ENCODE measurements at places on chromosomes 11 and 22. TPM values are rescaled to one million over a fixed set of nuclear protein-coding genes. Genes with fewer than 3 reads are reported as not detected.
A peak's percentile ranks its signal among the peaks of the same experiment; 100 is the strongest.

Gene TEX54
- not detected for total RNA-seq

DNA sequence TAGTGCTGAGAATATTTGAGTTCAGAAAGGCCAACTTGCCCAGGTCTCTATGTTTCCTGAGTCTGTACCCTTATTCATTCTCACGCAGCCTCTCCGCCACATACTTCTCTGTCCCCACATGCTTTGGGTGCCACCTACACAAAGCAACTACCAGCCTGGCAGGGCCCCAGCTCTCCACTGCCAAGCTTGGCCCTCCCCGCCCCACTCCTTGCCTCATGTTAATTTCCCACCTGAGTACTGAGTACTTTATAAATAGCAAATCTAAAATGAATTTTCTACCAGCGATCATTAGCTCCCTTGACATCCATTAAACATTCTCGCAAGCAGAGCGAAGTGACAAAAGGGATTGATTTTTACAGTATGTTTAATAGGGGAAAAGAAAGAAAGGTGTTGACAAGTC, 20.8 kb downstream of the NTM start:
- no peak for DNase-seq

DNA sequence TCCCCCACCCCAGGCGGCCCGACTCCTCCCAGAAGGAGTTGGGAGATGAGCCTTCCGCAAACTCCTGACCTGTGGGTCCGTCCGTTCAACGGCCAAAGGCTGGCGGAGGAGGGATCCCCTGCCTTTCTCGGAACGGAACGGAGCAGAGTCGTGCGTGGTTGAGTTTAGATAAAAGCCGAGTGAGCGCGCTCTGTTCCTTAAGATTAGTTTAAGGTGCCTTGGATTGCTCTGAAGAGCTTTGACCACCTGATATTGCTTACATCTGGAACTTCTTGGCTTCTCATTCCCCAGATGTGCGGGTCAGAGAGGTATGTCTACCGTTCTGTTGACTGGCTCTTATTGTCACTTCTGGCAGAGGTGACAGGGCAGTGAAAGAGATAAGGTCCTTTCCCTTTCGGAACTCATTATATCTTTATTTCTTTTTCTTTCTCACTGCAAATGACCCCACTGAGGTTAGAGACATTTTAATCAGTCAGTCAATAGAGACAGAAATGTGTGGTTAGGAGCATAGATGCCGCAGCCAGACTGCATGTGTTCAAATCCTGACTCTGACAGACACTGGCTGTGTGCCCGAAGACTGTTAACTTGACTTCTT, at the start of gene TRIM6:
Gene TRIM6 (plus strand): TSS at position 31 of the 595 bp plus-strand sequence. CDS start 261 bp downstream, at position 292.
- DNase-seq: peak; percentile 70

Gene MS4A14
- not detected for total RNA-seq

DNA sequence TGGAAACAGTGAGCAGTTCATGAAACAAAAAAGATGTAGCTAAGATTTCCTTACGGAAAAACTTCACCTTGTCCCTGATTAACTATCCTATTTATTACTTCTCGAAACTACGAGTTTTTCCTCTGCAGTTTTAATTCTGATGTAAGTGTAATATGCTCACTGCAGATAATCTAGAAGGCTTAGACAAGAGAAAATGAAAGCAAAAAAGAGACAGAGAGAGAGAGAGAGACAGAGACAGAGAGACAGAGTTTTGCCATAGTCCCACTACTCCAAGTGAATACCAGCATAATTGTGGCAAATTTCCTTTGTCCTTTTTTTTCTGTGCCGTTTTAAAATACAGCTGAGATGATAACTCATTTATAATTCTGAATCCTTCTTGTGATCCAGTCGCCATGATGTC, 24.8 kb downstream of the FSHB start:
- no peak for DNase-seq

DNA sequence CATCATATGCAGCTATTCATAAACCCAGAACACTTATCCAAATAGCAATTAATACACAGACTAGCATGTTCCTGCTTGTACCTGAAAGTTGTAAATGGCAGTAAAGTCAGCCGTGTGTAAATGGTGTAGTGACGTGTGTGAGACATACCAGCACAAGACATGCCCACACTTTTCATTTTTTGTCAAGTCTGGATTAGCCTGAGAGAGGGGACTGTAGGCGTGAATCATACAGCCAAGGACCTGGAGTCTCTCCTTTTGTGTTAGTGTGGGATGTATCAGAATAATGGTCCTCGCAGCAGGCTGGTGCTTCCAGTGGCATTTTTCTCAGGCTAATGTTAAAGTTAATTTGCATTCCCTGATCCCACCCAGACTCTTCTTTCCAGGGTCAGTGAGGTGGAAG, 116.8 kb upstream of the BMAL1 start:
- DNase-seq: no peak

Gene ZNF202
- total RNA-seq: 23.0 TPM

GRCh38 chr11:18521122-18521521, 5.6 kb downstream of the TSG101 start:
- DNase-seq: no peak

GRCh38 chr11:59643390-59643789, 25.4 kb downstream of the PATL1 start:
- DNase-seq: no peak

- peak; percentile 73 for DNase-seq
Observed at GRCh38 chr11:119426142-119426541, 3.2 kb upstream of the THY1 start.

DNA sequence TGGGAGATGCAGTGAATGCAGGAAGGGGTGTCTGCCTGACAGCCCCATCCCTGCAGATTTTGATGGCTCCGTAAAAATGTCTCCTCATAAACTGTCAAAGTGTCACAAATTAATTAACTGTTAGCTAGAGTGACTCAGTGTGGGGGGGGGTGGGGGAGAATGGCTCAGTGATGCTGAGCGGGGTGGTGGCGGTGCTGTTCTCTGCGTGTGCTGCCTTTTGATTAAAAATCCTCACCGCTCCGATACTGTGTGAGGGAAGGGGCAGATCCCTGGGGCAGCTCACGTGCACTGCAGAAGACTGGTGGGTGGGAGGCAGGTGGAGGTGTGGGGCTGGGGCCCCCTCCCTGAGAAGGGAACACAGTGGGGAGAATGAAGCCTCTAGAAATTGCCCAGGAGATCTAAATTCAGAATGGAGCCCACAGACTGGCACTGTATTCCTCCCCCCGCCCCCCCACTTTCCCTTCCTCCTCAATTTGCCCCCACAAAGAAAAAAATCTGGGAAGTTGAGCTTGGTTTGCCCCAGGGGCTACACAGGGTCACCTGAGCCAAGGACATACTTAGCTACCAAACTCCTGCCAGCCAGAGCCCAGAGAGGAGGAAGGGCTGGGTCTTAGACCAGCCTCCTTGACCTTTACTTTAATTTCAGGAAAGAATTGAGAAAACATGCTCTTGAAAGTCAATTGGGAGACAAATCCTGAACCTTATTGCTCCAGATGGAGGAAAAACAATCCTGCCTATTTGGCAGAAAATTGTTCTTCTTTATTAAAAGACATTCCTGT, 39.8 kb downstream of the DRD2 start:
- DNase-seq: no peak

- no peak for DNase-seq
Observed at GRCh38 chr11:1854132-1854948, 1.5 kb downstream of the LSP1 start.
